ENCODE measurements at places on chromosomes 4 and X.

DNA sequence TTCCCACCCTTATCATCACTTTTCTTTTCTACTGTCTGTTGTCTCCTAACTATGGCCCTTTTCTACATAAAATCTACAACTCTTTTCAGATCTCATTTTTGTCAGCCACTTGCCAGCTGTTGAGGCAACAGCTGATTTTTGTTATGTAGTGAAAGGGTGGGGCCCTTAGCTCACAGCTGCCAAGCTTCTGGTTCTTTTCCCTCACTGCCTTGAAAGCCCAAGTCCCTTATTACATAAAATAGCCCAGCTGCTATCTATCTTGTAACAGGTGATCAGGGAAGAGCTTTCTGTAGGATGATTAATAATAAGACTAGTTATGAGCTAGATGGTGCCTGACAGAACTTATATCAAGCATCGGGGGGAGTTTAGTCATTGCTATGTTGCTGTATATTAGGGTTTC lies 45.9 kb downstream of the ADGRL3 start:
- no peak for DNase-seq

DNA sequence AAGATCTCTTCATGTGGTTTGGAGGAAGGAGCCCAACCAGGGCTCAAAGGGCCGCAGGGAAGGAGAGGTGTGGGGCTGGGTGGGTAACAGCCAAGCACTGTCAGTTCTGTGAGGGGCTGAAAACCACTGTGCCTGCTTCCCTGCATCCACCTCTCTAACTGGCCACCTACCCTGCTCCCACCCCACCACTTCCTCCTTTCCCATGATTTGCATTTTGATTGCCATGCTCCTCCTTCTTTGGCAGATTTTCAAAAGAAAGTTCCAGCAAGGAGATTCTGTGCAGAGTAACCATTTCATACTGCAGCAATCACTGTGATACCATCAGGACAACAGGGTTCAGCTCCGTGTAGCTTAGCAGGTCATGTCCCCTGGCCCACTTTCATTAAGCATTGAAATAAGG lies 1.8 kb downstream of the ZNF674 start:
- no peak for DNase-seq

DNA sequence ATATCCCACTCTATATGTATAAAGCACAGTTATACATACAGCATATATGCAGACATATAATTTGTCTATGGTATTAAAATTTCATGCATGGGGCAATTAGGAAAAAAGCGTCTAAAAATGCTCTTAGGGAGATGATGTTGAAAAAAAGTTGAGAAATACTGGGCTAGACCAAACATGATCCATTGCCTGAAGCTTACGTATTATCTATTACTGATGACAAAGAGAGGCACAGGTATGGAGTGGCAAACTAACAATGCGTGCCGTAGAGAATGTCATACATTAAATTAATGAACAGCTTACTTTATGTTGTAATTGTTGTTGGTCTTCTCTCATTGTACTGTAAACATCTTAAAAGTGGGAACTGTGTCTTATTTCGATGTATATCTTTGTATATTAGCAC lies 13.9 kb downstream of the RHOH start:
- no peak for DNase-seq

DNA sequence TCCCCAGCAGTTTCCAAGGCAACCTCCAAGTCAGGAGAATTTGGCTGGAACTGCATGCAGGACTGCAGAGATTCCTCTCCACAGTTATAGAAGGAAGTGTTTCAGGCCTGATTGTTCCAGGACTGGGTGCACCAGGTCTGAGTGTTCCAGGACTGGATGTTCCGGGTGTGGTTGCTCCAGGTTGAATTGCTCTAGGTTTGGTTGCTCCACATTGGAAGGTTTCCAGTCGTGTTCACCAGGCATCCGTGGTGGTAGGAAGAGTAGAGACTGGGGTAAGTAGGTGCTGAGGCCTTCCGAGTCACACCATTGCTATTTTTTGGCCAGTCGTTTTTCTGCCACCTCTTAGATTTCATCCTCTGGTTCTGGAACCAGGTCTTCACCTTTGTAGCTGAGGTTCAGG lies 105.4 kb downstream of the MSN start:
- DNase-seq: no peak

- no peak for DNase-seq
These were observed 90.3 kb downstream of the RLIM start for GRCh38 chrX:74523870-74524735.

DNA sequence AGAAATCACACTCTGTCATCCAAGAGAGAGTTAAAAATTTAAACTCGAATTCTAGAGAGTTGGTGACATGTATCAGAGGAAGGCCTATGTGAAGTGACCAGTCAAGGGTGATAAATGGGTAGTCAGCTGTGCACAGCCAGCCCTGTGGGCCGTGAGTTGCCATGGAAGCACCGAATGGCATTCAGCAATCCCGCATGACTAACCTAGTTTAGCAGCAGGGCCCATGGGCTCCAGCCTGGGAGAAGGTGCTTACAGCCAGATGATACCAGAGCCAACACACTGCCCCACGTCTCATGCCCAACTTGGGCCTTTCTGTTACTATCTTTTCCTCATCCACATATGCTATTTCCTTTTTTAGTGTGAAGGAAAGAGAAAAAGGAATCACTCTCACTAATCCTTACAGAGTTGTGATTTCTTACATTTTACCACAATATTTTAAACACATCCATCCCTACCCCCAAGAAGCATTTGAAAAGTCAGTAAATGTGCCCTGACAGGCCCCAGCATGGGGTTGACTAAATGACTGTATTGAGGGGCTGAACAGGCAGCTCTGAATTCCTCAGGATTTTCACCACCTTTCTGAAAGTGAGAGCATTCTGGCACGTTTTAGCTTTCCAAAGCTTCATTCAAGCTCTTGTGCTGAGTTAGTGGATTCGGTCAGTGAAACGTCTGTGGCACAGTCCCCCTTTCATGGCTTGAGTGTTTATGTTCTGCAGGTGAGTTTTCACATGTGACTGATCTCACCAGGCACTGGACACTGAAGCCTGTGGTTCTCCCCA lies 104.2 kb downstream of the AFF1 start:
- no peak for DNase-seq

GRCh38 chr4:141229408-141230101 lies 8.9 kb downstream of the ZNF330 start:
- no peak for DNase-seq
